ENCODE measurements at places on chromosomes 1 and 21. TPM values are rescaled to one million over a fixed set of nuclear protein-coding genes. Genes with fewer than 3 reads are reported as not detected.

Gene TTLL10
- total RNA-seq: not detected

Gene FCRL2
- not detected for total RNA-seq

Gene ATP6V1G3
- not detected for total RNA-seq

Gene CHIA
- total RNA-seq: not detected

Gene HSF2BP
- not detected for total RNA-seq

Gene OR2L3
- not detected for total RNA-seq

Gene ALX3
- total RNA-seq: not detected

Gene LRRC71
- total RNA-seq: not detected

Gene ADGRB2
- 6.2 TPM for total RNA-seq

Gene FHAD1
- total RNA-seq: 0.35 TPM

Gene DNM3
- 1.9 TPM for total RNA-seq

Gene ANKRD45
- total RNA-seq: not detected

Gene FAM131C
- total RNA-seq: 0.08 TPM

Gene TRIM46
- 1.5 TPM for total RNA-seq

Gene MX2
- total RNA-seq: 0.60 TPM

Gene SLC45A1
- 0.30 TPM for total RNA-seq

Gene AJAP1
- not detected for total RNA-seq

Gene SLC1A7
- 0.23 TPM for total RNA-seq

Gene DIO1
- not detected for total RNA-seq

Gene EEIG2
- total RNA-seq: 7.8 TPM

Gene ZNF644
- 38.9 TPM for total RNA-seq

Gene CYP4X1
- 0.12 TPM for total RNA-seq

Gene CCDC185
- not detected for total RNA-seq

Gene TNFRSF1B
- 0.68 TPM for total RNA-seq

Gene NPHP4
- 4.7 TPM for total RNA-seq

Gene NTNG1
- total RNA-seq: 17.3 TPM

Gene BCAN
- total RNA-seq: 0.08 TPM

Gene EPHA8
- not detected for total RNA-seq

Gene DYNLT4
- total RNA-seq: 0.45 TPM

Gene TAL1
- 0.45 TPM for total RNA-seq

Gene SPRR4
- total RNA-seq: not detected

Gene LCE1D
- not detected for total RNA-seq

Gene SLC50A1
- total RNA-seq: 17.9 TPM

Gene SPATA17
- 0.45 TPM for total RNA-seq

Gene HEYL
- total RNA-seq: 0.23 TPM

Gene DYRK3
- 19.7 TPM for total RNA-seq

Gene ABCG1
- 0.59 TPM for total RNA-seq

Gene KHDC4
- total RNA-seq: 18.6 TPM

Gene GUCA2A
- total RNA-seq: not detected
